Nephron progenitor cell (in vitro differentiated cells): ENCODE measurements at places on chromosomes 16 and 17.
A peak's percentile ranks its signal among the peaks of the same experiment; 100 is the strongest.

DNA sequence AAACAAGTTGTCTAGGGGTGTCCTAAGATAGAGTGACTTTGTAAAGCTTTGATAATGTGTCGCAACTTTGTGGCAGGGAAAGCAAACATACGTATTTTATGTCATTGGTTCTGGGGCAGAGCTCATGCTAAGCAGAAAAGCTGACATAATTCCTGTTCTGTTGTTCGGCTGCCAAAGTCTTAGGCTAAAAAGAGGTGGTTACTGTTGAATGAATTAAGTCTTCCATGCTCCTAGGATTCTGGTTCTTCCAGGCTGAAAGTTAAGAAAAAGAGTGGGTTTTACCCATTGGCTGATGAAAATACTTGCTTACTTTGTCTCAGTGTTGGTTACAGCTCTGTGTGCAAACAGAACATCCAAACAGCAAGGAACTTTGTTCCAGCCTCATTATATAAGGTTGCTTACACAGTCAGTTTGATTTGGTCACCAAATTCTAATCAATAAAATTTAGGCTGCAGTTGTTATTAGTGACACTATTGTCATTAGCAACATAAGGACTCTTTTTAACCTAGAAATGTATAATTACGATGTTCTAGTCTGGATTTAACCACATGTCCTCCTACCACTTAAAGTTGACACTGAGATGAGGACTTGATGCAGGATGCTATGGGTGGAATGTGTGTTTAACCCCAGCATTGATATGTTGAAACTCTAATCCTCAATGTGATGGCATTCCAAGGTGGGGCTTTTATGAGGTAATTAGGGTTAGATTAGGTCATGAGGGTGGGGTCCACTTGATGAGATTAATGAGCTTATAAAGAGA lies 114.0 kb upstream of the GOT2 start:
- DNase-seq = no peak

- no peak for DNase-seq
These were observed 51.7 kb downstream of the SNX11 start for GRCh38 chr17:48159232-48159631.

GRCh38 chr17:51365090-51365489 lies 104.7 kb downstream of the UTP18 start:
- no peak for DNase-seq

GRCh38 chr17:34793231-34793908 lies 167.9 kb downstream of the CCT6B start:
- no peak for DNase-seq

DNA sequence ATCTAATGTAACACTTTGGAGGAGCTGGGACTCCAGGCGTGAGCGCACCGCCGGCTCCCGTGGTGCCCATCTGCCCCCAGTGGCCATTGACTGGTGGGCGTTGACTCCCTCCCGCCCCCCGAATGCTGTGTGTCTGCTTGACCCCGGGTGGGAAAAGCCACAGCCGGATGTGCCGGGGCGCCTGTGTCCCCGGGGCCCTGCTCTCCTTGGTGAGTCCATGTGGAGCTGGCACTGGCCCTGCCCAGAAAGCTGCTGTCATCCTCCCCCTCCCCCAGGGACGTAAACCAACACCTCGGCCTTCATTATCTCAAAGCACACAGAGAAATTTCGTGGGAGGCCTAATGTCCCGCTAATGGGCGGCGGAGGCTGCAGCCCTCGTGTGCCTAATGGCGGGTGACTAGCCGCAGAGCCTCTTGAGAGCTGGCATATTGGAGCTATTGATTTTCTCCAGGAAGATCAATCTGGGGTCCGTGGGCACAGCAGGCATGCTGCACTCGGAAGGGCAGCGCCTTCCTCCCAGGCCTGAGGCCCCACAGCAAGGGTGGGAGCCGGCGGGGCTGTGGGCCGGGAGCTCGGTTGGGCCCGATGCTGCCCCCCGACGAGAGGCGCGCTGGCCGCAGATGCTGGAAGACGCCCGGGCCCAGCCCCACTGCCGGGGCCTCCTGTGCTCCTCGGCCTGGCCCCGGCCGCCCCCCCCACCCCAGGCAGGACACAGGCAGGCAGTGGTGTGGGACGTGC lies 4.0 kb upstream of the PERCC1 start:
- DNase-seq = no peak

- DNase-seq = no peak
These were observed 9.2 kb upstream of the TNFRSF13B start for GRCh38 chr17:16980813-16981731.

- DNase-seq = peak; percentile 81
These were observed at the start of gene DLX3 for GRCh38 chr17:49995055-49995738. DLX3 (minus strand) TSS chr17:49995224; CDS start chr17:49994998, 226 bp downstream.

DNA sequence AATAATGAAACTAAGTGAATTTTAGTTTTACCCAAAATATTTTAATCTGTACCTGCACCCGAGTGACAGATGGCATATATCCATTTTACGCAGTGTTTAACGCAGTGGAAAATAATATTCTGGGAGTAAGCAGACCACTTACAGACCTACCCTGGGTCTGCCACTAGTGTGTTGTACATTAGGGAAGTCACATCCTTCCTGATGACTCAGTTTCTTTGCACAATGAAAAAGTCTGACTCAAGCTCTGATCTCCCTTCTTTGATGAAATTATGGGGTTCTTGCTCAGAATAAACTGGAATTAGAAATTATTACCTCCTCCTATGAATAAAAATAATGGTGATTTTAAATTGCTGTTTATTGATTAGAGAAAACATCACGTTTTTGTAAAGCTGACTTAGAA lies 123.2 kb upstream of the AXIN2 start:
- no peak for DNase-seq

- DNase-seq = no peak
These were observed 53.7 kb upstream of the ETV4 start for GRCh38 chr17:43599835-43600234.

- no peak for DNase-seq
These were observed 12.8 kb upstream of the DBNDD1 start for GRCh38 chr16:90031931-90032673.

DNA sequence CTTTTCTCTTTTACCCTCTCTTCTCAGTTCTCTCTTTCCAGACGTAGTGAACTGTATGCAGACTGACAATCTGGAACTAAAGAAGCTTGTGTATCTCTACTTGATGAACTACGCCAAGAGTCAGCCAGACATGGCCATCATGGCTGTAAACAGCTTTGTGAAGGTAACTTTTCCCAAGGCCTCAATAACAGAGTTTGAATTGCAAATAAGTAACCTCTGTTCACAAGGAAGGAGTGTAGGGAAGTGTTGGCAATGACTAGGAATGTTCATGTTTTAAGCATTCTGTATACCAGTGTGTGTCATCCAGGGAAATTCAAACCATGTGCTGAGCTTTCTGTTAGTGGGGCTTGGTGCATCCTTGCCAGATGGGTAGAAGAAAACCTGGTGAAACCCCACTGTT lies 18.6 kb downstream of the AP2B1 start:
- DNase-seq = no peak
